ENCODE measurements at places on chromosomes 2 and 18.

- DNase-seq: no peak
Measured at GRCh38 chr2:83757329-83757728, 701.8 kb downstream of the SUCLG1 start.

- no peak for DNase-seq
Measured at GRCh38 chr2:75361486-75361885, 162.2 kb upstream of the TACR1 start.

GRCh38 chr2:180077295-180077906 is 70.3 kb upstream of the CWC22 start:
- no peak for DNase-seq

GRCh38 chr2:75031906-75032803 is 73.7 kb downstream of the POLE4 start:
- DNase-seq: no peak

GRCh38 chr2:199118673-199119112 is 339.0 kb downstream of the SATB2 start:
- DNase-seq: no peak

- no peak for DNase-seq
Measured at GRCh38 chr2:197292619-197293018, 18.0 kb downstream of the ANKRD44 start.

DNA sequence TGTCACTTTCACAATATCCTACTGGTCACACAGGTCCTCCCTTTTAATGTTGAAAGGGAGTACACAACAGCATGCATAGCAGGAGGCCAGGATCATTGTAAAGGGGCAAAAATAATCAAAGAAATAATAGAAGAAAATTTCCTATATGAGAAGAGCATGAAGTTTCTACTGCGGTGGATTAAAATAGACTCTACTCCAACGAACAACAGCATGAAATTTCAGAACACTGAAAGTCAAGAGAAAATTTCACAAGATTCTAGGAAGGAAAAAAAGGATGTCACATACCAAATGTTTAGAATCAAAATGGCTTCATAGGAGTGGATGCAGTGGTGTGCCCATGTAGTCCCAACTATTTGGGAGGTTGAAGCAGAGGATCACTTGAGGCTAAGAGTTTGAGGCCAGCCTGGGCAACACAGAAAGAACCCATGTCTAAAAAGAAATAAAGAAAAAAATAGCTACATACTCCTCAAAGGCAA is 72.0 kb upstream of the EPAS1 start:
- DNase-seq: no peak

DNA sequence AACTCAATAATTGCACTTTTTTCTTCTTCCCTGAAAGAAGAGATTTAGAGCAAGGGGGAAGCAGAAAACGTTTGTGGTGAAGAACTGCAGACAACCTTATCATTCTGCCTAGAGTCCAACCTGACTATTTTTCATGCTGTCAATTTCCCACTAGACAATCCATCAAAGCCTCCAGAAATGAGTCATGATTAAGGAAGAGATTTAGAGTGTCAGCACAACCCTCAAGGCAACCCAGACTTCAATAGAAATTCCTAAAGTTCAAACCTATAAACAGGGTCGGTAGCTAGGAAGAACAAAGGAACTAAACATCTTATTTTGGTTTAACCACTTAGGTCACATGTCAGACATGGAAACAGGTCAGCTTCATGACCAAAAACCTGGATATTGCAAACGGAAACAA is 86.9 kb downstream of the SLC25A12 start:
- DNase-seq: no peak
